NCI-H2081 (cell line): ENCODE measurements at places on chromosomes 2 and 18.

DNA sequence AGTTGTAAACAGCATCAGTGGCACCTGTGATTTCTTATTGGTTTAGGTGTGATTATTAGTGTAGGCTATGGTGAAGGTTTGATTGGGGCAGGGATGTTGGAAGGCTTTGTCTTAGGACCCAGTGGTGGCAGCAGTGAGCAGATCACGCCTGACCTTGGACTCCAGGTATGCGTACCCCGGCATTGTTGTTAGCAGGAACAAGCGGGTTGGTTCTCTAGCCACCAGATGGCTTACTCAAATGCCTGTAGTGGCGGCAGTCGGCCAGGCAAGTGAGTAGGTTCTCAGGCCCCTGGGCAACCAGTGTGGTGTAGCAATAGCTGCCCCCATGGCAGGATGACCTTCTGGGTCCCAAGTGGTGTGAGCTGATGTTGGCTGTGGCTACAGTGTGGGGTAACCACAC, 558.3 kb downstream of the KCNJ3 start:
- DNase-seq = no peak

- no peak for DNase-seq
These were observed 3.1 kb downstream of the C2orf81 start for GRCh38 chr2:74418312-74418711.

DNA sequence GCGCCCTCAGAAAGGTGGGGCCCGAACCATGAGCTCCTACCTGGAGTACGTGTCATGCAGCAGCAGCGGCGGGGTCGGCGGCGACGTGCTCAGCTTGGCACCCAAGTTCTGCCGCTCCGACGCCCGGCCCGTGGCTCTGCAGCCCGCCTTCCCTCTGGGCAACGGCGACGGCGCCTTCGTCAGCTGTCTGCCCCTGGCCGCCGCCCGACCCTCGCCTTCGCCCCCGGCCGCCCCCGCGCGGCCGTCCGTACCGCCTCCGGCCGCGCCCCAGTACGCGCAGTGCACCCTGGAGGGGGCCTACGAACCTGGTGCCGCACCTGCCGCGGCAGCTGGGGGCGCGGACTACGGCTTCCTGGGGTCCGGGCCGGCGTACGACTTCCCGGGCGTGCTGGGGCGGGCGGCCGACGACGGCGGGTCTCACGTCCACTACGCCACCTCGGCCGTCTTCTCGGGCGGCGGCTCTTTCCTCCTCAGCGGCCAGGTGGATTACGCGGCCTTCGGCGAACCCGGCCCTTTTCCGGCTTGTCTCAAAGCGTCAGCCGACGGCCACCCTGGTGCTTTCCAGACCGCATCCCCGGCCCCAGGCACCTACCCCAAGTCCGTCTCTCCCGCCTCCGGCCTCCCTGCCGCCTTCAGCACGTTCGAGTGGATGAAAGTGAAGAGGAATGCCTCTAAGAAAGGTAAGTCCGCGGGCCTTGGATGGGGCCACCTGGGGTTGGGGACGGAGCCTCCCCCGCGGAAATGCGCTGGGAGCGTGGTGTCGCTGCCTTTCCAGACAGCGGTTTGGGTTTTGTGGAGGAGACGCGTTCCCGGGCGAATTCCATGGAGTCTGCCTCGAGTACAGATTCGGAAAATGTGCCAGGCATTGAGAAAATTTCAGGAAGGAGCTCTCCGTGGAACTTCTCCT, 559 bp downstream of the HOXD1 start:
- DNase-seq = peak; percentile 37

DNA sequence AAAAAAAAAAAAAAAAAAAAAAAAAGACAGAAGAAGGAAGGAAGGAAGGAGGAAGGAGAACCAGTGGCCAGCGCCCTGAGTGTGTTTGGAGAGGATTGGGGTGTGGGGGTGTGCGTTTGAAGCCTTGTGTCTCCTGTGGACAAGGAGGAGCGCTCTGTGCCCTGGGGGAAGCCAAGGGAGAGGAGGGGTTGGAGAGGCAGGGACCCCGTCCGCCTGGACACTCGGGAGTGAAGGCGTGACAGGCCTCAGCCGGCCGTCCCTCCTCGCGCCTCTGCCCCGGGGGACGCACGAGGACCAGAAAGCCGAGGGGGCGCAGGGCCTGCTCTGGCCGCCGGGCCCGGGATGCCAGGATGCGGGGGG, 44.9 kb downstream of the SERTAD2 start:
- no peak for DNase-seq

GRCh38 chr2:24507549-24507948, 16.5 kb downstream of the NCOA1 start:
- DNase-seq = no peak

DNA sequence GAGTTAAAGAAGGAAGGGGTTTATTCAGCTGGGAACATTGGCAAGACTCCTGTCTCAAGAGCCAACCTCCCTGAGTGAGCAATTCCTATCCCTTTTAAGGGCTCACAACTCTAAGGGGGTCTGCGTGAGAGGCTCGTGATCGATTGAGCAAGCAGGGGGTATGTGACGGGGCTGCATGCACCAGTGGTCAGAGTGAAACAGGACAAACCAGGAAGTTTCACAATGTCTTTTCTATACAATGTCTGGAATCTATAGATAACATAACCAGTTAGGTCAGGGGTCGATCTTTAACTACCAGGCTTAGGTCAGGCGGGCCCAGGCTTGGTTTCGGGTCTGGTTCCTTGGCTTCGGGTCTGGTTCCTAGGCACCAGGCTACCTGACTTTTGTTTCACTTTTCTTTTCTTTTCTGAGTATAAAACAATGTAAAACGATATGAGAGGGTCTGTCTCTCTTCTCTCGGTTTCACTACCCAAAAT, 30.1 kb upstream of the LIPG start:
- no peak for DNase-seq

- DNase-seq = no peak
These were observed 355.1 kb upstream of the MYT1L start for GRCh38 chr2:2686222-2686621.

- DNase-seq = no peak
These were observed 10.8 kb downstream of the ANO7 start for GRCh38 chr2:241199286-241199685.

GRCh38 chr2:3823748-3824147, 120.4 kb downstream of the DCDC2C start:
- DNase-seq = peak; percentile 86

DNA sequence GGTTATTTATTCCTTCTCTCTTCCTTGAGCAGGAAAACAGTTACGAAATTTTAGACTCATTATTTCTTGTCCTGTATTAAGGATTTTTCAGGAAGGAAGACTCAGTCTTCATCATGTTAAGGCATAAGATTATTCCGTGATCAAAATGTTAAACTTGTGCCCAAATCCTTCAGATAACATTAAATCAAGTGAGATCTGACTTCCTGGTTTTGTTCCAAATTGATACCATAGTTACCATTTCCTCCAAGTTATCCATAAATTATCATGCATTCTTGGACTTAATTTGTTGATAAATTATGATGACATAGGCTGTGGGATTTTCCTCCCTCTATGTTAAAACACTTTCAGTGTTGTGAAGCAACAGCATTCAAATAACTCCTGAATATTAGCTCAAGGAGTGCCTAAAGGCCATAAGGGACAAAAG, 31.9 kb downstream of the EFEMP1 start:
- DNase-seq = no peak

GRCh38 chr2:158818511-158818910, 23.4 kb downstream of the DAPL1 start:
- DNase-seq = no peak

DNA sequence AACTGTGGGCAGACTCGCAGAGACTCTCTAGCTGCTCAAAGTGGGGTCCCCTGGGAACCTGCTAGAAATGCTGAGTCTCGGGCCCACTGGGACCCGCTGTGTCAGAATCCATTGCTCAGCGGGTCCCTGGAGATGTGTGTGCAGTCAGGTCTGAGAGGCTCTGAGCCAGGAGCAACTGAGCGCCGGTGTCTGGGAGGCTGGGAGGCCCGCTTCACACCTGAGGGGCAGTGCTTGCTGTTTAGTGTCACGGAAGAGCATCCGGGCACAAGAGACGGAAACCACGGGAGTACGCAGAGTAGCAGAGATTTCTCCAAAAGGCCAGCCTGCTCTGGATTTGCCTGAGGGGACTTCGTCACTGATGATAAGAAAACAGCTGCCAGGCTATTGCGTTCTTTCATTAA, 70.1 kb downstream of the EDAR start:
- no peak for DNase-seq

DNA sequence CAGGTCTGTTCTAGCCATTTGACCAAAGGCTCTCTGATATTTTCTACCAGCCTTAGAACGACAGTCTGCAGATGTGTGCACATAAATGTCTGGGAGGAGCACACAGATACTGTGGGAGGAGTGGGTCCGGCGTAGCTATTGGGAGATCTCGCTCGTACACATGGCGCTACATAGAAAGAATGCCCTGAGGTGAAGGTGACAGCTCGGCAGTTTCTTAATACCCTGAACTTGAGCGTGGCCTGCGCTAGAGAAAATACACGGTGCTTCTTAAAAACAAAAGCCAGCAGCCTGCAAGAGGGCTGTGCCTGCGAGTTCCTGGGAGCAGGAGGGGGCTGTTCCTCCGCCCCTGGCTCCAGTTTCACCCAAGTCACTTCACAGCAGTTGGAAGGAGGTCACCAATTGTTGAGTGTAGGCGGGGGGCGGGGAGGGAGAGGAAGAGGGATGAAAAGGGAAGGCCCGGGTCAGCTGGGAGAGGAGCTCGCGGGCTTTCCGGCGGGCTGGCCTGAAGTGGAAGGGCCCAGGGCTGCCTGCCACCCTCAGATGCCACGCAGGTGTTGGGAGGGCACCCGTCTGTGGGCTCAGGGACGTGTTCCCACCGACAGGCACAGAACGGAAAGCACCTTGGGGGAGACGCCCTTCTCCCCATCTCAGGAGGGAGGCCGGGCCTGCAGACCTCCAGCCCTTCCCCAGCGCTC, 124.7 kb upstream of the ZNF516 start:
- DNase-seq = no peak

GRCh38 chr2:98793897-98794830, 63.2 kb upstream of the MGAT4A start:
- no peak for DNase-seq

DNA sequence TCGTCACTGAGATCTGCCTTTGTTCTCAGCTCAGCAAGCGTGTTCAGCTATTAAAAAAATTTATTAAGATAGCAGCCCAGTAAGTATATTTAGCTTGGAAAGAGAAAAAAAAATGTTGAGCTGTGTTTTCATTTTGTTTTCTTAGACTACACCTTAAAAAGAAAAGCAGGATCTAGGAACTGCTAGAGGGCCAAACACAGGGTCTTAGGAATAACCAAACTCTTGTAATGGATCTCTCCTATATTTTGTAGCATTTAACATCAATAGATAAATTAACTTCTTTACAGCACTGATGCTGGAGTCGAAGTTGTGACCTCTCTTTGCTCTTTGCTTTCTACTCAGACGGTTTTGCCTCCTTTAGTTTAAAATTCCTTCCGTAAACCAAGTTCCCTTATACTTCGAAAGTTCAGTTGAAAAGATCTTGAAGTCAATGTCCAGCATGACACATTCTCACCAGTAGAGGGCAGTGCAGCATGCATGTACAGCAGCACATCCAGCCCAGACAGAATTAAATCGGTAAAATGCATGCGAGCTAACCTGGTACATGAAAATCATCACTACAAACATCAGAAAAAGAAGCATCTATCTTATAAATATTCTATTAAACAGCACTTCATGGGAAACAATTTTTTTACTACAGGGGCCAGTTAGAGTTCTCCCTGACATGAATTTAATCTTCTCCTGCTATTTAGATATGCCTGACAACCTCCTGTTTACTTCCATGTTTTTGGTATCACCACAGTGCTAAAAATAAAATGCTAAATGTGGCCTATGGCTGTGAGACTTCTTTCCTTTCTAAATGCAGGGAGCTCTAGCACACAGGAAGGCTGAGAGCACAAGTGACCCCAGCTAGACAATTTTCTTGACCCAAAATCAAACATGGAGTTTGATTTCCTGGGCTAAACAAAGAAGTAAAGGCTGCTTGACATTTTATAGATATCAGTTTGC, 48.2 kb upstream of the MAP3K20 start:
- peak; percentile 83 for DNase-seq

DNA sequence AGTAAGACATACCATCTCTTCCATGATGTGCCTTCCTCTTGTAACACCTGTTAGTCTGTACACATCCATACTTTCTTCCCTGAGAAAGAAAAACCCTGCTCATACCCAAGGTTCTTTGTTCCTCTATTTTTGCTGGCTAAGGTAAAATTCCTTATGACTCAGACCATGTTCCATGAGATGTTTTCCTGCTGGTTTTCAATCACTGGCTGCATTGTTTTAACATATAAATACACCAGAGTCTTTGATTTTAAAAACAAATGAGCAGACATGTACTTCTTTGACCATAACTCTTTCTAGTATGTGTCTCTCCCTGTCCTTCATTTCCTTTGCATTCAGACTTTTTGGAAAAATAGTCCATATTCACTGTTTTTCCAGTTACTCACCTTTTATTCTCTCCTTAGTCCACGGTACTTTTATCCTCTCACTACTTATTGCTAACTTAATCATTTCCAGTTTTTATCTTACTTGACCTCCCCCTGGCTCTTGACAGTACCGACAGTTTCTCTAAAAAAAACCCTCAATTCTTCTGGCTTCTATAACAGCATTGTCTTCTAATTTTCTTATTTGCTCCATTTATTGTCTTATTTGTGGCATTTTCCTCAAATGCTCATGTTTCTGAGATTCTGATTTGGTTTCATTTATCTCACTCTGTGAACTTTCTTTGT, 4.3 kb downstream of the VAPA start:
- no peak for DNase-seq

- DNase-seq = no peak
These were observed 3.9 kb downstream of the WIPF1 start for GRCh38 chr2:174593574-174594203.

GRCh38 chr2:200131307-200131706, 175.2 kb upstream of the SPATS2L start:
- DNase-seq = no peak

DNA sequence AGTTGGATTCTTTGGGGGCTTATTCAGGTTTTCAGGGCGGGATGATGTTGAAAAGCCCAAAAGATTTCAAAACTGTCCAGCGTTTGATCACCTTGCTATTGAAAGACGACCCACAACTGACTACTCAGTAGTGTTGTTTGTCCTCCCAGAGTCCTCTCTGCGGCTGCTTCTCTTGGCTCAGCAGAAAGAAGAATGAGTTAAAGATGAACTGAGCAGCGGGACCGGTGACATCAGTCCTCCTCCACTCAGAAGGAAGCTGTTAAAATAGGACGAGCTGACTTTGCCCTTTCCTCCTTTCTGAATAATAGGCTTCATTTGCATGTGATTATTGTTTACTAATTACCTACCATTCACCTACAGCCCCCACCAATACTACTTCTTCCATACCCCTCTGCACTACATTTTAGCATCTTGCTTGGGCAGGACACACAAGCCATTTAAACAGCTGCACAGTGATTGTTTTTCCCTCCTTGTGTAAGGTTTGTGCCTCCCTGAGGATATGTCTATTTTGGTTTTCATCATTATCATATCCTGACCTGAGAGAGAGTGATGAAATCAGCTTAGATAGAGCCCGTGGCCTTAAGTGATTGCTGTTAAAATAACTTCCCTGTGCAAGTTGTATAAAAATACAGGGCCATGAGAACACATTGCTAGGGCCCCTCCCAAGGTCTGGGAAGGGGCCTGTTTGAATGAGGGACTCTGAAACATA, 261.8 kb downstream of the FHOD3 start:
- no peak for DNase-seq

DNA sequence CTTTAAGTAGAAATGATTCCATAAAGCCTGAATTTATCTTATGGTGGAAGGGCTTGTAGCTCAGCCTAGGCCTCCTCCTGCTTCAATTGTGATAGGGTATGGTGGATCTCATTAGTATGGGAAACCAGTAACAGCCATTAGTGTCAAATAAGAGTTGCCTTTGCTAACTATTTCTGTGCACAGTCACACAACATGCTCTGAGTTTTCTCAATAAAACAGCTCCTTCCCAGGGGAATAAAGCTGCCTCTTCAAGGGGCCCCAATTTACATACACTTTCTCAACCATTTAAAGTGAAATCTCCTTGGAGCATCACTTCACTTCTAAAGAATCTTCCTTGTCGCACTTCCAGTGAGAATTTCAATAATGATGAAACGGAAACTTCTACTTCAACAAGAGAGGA, 53.4 kb downstream of the KLF7 start:
- no peak for DNase-seq
